ENCODE measurements at places on chromosomes 6 and 20.

DNA sequence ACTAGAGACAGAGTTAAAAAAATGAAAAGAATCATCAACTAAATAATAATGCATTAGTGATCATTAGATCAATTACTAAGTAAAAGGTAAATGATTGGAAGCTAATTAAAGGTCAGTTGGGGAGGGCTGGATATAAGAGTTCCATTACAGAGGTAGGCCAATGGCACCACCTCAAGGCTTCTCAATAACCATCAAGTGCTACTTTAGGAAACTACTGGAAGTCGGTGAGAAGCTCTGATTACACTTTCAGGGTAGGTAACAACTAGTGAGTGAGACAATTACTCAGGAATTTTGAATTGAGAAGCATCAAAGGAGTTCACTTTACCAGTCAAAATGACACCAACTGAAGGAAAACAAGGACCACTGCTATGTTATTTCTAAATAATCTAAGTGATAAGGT lies 90.2 kb upstream of the HDAC2 start:
- no peak for DNase-seq

GRCh38 chr6:47130086-47130485 lies 88.0 kb upstream of the ADGRF1 start:
- no peak for DNase-seq

DNA sequence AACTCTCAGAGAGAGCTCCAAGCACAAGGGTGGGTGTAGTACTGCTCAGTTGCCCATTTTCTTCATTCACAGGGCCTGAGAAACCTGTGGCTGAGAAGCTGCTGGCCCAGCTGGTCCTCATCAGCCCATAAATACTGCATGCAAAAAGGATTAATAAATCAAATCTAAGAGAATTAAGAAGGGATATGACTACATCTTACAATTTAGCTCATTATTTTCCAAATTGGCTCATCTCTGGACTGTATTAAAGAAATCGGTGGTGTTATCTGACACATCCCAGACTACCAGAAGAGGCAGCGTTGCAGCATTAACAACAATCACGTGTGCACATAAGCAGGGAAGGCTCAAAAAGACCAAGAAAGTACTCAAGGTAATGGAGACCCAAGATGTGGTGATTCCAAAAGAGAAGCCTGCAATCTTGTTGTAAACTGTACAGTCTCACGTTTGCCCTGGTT lies 90.7 kb downstream of the CD24 start:
- no peak for DNase-seq

GRCh38 chr6:166485651-166486535 lies 100.6 kb downstream of the RAMACL start:
- no peak for DNase-seq

DNA sequence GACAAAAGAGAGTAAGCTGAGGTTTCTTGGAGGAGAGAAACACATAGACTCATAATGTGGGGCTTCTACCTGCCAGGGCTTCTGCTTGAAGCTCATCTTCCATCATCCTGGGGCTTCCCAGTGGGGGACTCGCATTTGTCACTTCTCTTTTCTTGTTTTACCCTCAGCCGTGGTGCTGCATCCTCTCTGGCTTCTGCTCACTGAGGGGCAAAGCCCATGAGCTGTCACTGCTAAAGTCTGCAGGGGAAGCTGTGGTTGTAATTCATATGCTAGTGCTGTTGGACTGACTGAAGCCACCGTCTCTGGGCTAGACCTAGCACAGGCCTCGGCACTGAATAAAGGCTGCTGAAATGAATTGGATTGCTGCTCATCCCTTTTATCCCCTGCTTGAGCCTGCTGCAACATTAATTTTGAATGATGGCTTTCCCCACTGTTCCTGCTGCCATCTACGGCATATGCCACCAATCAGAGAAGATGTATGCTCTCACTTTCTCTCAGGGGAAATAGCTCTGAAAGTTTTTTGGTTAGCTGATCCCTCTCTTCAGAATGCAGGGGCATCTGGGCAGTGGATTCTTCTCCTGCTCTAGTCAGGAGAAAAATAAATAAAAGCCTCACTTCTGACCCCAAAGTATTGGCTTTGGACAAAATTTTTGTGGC lies 568.4 kb upstream of the MAP3K7 start:
- no peak for DNase-seq

- no peak for DNase-seq
These were observed 32.0 kb upstream of the SUMO4 start for GRCh38 chr6:149368065-149368464.

DNA sequence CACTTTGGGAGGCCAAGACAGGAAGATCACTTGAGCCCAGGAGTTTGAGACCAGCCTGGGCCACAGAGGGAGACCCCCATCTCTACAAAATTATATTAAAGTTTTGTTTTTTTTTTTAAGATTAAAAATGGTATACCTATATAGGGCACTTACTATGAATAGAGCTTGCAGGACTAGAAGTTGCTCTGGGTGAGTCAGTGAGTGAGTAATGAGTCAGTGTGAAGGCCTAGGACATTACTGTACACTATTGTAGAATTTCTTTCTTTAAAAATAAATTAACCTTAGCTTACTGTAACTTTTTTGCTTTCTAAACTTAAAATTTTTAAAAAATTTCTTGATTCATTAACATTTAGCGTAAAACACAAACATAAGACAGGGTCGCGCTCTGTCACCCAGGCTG lies 29.7 kb downstream of the STK35 start:
- DNase-seq: no peak

- DNase-seq: no peak
These were observed 27.7 kb downstream of the RIPOR2 start for GRCh38 chr6:24907919-24908649.

- no peak for DNase-seq
These were observed 197.6 kb downstream of the DTNBP1 start for GRCh38 chr6:15465212-15465611.

Data from keratinocyte (primary cell).